Spinal cord (tissue), 10 donors: ENCODE measurements at places on chromosomes 2 and 18. TPM values are rescaled to one million over a fixed set of nuclear protein-coding genes. Genes with fewer than 3 reads are reported as not detected.

GKN1 gene
- not detected for total RNA-seq

GYPC gene
- 70.2 TPM for total RNA-seq

KIF1A gene
- 125 TPM for total RNA-seq

ACVR1C gene
- total RNA-seq = 1.9 TPM

RAPH1 gene
- total RNA-seq = 73.9 TPM

DOCK10 gene
- total RNA-seq = 87.9 TPM

GPR75 gene
- total RNA-seq = 17.5 TPM

CDH20 gene
- 17.2 TPM for total RNA-seq

CGREF1 gene
- total RNA-seq = 19.0 TPM

METTL21A gene
- 34.5 TPM for total RNA-seq

CPO gene
- 0.40 TPM for total RNA-seq

ASXL3 gene
- total RNA-seq = 34.2 TPM

STRADB gene
- total RNA-seq = 108 TPM

POLE4 gene
- total RNA-seq = 61.1 TPM

UGT1A8 gene
- total RNA-seq = not detected

SMCHD1 gene
- 86.1 TPM for total RNA-seq

SERTAD2 gene
- total RNA-seq = 7.7 TPM

ZNF385B gene
- 4.4 TPM for total RNA-seq

DSC2 gene
- 24.8 TPM for total RNA-seq

MEP1B gene
- 0.11 TPM for total RNA-seq

SRD5A2 gene
- total RNA-seq = 0.59 TPM

KCNIP3 gene
- 11.2 TPM for total RNA-seq

SERPINB10 gene
- total RNA-seq = 0.33 TPM

SNX17 gene
- 112 TPM for total RNA-seq

MYO1B gene
- 67.6 TPM for total RNA-seq

LIMS2 gene
- total RNA-seq = 11.2 TPM

ZBTB7C gene
- total RNA-seq = 7.6 TPM

POTEF gene
- 0.17 TPM for total RNA-seq

OTOF gene
- 5.3 TPM for total RNA-seq

NDUFB3 gene
- 117 TPM for total RNA-seq

LHCGR gene
- 0.79 TPM for total RNA-seq

SPATA3 gene
- total RNA-seq = not detected

PPM1B gene
- total RNA-seq = 72.3 TPM

OR6B2 gene
- total RNA-seq = not detected

GLI2 gene
- total RNA-seq = 5.0 TPM

LRRFIP1 gene
- 55.2 TPM for total RNA-seq
